RPMI7951 (cell line): ENCODE measurements at places on chromosomes 12 and 14.

GRCh38 chr14:37413050-37413449, 182.0 kb downstream of the FOXA1 start:
- no peak for DNase-seq

- DNase-seq, result peak; percentile 91
These were observed 38.7 kb downstream of the SH2B3 start for GRCh38 chr12:111444314-111444924.

DNA sequence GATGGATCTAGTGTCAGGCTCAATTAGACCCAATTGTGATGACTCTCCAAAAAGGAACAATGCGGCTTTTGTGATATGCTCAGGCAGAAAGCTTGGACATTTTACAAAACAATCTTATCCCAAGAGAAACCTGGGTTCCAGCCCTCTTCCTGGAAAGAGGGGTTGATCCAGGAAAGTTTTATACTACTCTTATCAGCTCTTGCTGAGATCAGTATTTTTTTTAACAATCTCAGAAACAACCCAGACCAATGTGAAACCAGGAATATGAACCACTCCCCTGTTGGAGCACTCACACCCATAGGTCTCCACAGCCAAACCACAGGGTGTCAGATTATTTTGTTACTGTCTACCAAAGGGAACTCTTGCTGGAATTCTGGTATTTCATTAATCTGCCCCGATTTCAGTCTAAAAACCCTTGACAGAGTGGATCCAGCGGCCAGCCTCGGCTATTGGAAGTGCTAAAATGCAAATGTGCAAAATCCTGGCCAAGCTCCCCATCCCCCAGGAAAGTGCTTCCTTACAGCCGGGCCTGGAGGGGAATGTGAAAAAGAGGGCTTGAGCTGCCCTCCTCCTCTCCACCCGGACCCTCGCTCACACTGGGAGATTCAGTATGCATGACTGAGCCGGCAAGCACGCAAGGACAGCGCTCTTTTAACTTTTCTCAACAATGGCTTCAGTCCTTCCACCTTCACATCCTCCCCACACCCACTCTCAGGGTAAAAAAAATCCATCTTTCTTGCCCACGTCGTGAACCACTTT, 4.0 kb downstream of the FBXL14 start:
- peak; percentile 62 for DNase-seq

GRCh38 chr12:114764510-114764909, 80.5 kb upstream of the TBX3 start:
- DNase-seq, result no peak

GRCh38 chr12:84355561-84355960, 557.0 kb downstream of the SLC6A15 start:
- DNase-seq, result no peak

DNA sequence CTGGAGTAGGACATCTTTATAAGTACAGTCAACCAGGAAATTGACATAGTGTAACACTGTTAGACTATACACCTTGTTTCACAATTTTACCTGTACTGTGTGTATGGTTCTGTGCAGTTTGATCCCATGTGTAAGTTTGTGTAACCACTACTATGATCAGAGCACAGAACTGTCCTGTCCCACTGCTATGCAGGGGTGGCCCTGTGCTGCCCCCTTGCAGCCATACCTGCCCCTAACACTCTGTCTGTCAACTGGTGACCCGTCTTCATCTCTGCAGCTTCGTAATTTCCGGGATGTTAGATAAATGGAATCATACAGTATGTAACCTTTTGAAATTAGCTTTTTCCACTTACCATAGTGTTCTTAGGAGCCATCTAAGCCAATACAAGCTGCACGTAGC, 58.7 kb upstream of the RD3L start:
- peak; percentile 2 for DNase-seq

- DNase-seq, result peak; percentile 25
These were observed 1.9 kb upstream of the RAB35 start for GRCh38 chr12:120118321-120119061.

- peak; percentile 67 for DNase-seq
These were observed at the start of gene TMEM229B for GRCh38 chr14:67487937-67488893. TSS of gene TMEM229B (minus strand) at chr14:67488721. CDS start at chr14:67473923, 14,798 bp downstream.

- peak; percentile 33 for DNase-seq
These were observed 1.2 kb downstream of the WNT5B start for GRCh38 chr12:1630133-1630826.

DNA sequence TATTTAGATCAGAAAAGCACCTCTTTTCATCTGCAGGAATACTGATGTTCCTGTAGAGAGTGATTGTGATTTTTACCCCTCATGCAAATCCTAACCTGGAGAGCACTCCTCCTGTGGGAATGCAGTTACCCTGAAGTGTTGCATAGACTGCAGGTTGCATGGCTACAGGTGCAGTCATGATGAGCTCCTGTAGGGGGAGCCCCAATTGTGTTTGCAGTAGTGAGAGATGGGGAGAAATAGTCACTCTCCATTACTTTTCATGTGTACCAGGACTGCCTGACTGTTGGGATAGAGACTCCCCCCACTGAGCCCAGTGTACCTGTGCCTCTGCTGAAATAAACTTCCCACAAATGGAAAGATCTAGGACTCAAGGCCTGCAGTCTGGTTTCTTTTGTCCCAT, 1086.5 kb downstream of the SLC6A15 start:
- DNase-seq, result no peak

DNA sequence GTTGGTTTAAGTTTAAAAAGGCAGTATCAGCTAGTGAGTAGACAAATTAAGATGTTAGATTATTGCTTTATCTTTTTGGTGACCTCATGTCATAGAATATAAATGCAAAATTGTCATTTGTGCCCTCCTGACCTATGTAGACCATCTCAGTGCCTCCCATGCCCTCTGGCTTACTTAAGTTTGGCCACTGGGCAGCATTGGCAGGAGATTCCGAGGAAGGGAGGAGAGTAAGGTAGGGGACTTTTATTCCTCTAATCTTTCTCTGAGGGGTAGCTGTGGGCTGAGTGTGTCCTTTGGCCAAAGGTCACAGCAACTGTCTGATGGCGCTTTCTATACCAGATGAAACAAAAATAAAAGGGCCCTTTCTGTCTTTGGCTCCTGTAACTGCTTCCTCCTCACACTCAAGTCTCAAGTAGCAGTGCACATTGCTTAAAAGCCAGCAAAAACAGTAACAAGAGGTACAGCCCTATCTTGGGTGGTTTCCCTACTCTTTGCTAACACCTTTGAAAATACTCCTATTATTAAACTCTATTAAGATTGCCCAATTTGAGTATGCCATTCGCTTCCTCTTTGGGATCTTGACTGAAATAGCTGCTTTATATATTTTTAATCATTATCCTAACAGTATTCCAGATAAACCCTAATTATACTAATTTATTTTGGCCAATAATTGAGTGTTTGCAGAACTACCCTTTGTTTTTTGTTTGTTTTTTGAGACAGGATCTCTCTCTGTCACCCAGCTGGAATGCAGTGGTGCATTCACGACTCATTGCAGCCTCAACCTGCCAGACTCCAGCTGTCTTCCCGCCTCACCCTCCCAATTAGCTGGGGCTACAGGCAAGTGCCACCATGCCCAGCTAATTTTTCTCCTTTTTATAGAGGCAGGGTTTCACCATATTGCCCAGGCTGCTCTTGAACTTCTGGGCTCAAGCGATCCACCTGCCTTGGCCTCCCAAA, 56.5 kb upstream of the KCNH3 start:
- DNase-seq, result peak; percentile 13

DNA sequence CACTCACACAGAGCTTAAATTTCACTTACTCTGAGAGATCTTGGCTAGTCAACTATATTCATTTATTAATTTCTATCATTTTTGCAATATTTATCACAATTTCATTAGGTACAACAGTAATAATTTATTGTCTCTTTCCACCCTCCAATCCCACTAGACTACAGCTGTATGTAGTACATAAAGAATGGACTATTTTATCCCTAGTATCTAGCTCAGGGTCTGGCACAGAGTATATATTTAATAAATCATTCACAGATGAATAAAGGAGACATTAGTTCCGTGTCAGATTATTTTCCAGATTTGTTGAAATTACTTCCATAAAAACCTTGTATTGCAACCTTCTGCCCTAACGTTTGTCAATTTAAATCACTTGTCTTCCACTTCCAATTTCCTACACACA, 1781.1 kb upstream of the SEL1L start:
- no peak for DNase-seq

GRCh38 chr14:94047581-94047980, 21.4 kb downstream of the OTUB2 start:
- no peak for DNase-seq

GRCh38 chr12:106436164-106436563, 78.6 kb downstream of the POLR3B start:
- no peak for DNase-seq

DNA sequence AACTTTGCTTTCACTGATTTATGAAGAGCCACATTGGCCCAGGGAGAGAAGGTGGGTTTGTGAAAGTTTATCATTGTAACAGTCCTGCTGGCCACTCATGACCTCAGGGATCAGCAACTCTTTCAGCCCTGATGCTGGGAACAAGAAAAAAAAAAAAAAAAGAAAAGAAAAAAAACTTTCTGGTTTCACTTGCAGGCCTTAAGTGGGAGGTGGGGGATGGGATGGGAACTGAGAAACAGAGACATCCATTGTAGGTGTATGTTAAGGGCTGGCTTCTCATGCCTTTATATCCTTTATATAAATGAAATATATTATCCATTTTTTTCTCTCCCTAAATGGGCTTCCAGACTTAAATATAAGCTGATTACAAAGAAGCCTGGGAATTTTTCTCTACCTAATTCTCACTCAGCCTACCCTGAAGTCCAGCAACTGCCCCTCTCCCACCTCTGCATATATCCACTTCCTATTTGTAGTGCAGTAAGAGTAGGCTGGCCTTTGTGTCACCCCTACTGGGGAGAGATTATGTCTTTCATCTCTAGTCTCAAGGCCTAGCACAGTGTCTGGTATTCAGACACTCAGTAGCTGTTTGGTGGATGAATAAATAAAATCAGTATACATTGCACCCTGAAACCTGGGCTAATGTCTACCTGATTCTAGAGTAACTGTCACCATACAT, 187.1 kb downstream of the KICS2 start:
- DNase-seq, result no peak

GRCh38 chr14:106228541-106229158, 702.3 kb downstream of the TMEM121 start:
- no peak for DNase-seq

DNA sequence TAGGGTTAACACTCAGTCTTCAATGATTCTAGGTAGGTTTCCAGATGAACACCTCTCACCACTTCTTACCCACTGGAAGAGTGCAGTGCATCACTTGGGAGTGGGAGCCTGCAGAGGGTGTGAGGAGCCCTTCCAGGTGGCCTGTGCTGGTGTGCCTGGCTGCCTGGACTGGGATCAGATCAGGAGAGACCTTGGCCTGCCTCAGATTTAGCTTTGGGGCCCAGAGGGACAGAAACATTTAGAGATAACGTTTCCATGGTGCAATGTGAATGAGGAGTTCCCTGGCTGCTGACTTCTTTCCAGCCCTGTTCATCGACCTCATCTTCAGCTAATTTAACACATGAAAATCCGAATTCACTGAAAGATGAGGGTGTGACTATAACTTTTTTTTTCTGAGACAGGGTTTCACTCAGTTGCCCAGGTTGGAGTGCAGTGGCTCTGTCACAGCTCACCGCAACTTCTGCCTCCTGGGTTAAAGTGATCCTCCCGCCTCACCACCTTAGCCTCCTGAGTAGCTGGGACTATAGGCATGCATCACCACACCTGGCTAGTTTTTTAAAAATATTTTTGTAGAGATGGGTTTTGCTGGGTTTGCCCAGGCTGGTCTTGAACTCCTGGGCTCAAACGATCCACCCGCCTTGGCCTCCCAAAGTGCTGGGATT, 53.6 kb downstream of the SUSD6 start:
- DNase-seq, result no peak

DNA sequence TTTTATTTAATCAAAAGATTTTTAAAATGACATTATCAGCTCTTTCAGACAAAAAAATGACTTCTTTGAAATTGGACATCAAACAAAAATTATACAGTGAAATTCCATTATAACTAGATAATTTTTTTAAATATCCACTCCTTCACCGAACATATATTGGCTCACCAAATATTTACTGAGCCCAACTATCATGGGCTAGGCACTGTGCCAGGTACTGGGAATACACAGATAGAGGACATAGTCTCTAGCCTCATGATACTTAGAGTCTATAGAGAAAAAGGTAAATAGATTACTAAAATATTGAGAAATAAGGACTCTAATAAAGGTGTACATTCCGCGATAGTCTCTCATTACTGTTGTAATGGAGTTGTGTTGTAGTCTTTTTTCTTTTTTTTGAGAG, 219.9 kb downstream of the SEC23A start:
- DNase-seq, result no peak

- DNase-seq, result no peak
These were observed 277.5 kb downstream of the RASSF9 start for GRCh38 chr12:85558684-85559083.

- no peak for DNase-seq
These were observed 92.9 kb downstream of the KSR2 start for GRCh38 chr12:117875744-117876435.

- DNase-seq, result no peak
These were observed 3.2 kb upstream of the LHX5 start for GRCh38 chr12:113474635-113475436.

DNA sequence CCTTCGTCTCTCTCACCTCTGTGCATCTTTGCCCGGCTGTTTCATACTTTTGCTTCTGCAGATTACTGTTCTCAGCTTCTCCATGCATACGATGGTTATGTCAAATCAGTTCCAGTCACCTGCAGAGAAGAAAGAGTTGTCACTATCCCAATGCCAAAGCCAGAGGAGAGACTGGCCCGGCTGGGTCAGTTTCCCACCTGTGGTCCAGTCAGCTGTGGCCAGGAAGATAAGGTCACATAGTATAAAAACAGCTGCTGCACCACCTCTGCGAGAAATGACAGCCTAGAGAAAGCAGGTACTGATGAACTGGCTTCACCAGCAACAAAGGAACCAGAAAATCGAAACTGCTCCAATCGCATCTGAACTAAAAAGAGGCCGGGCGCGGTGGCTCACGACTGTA, 6.4 kb upstream of the P2RX4 start:
- DNase-seq, result no peak

- DNase-seq, result peak; percentile 48
These were observed 22.7 kb downstream of the CLMN start for GRCh38 chr14:95296966-95297365.

GRCh38 chr14:43778570-43778936, 728.5 kb downstream of the FSCB start:
- no peak for DNase-seq

- DNase-seq, result no peak
These were observed 191.0 kb upstream of the BTG1 start for GRCh38 chr12:92336641-92337040.

GRCh38 chr12:69000074-69000473, 67.1 kb upstream of the CPM start:
- DNase-seq, result no peak

- no peak for DNase-seq
These were observed 109.6 kb downstream of the RMST start for GRCh38 chr12:97572220-97572619.

- DNase-seq, result no peak
These were observed 73.3 kb downstream of the NCOR2 start for GRCh38 chr12:124493809-124494750.
